WERI-Rb-1 (cell line): ENCODE measurements at places on chromosomes 3 and 15.

GRCh38 chr3:57910990-57911389 lies 97.2 kb upstream of the FLNB start:
- peak; percentile 26 for DNase-seq

- peak; percentile 37 for DNase-seq
These were observed 80.6 kb downstream of the ADAMTSL3 start for GRCh38 chr15:83734487-83734886.

DNA sequence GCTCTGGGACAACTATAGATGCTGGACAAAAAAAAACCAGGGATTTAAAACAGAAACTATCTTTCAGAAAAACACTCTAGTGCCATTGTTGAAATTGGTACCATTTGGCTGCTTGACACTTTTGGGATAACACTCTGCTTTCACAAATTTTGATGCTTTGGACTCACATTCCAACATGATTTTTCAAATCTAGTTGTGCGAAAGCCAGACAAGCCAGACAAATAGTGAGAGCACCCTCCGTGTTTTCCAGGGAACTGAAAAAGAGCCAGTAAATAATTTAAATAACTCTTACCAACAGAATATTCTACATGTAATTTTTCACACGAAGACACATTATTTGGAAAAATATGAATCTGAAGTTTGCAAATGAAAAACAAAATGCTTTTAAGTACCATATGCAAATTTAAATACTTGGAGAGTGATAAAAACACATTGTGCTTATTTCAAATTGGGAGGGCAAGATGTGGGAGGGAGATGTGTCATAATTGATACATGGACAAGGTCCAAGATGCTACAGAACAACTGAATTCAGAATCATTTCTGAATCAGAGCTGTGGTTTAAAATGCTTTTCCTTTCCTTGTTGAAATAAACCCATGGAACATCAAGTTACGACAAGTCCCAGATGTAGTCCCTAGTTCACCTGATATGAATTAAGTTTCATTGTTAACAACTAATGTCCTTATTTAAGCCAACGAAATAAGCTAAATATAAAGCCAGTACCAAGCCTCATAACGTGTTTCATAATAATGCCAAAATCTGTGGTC lies 144.2 kb upstream of the SOX2 start:
- no peak for DNase-seq

DNA sequence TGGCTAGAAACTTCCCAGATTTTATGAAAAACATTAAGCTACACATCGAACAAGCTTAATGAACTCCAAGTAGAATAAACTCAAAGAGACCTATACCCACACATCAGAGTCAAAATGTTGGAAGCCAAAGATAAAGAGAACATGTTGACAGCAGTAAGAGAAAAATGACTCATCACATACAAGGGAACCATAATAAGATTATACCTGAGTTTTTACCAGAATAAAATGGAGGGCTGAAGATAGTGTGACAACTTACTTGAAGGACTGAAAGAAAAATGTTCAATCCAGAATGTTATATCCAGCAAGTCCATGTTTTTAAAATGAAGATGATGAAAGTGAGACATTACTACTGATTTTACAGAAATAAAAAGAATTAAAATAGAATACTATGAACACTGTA lies 22.8 kb downstream of the MYL3 start:
- DNase-seq, result no peak

DNA sequence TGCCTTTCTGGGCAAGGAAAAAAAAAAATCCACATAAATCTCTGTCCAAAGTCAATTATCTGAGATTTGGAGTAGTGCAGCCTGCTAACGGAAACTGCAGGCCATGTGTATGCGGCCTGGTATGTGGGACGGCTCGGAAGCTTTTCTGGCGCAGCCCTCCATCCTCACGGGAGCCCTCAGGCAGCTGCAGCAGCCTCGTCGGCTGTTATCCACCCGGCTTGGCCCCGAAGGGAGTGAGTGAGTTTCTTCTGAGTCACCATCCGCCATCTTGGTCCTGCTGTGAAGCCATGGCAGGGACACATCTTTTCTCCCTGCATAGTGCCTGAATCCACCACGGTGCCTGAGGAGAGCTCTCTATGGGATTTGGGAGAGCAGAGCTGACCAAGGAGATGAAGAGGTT lies 62.8 kb downstream of the POLR2M start:
- no peak for DNase-seq

DNA sequence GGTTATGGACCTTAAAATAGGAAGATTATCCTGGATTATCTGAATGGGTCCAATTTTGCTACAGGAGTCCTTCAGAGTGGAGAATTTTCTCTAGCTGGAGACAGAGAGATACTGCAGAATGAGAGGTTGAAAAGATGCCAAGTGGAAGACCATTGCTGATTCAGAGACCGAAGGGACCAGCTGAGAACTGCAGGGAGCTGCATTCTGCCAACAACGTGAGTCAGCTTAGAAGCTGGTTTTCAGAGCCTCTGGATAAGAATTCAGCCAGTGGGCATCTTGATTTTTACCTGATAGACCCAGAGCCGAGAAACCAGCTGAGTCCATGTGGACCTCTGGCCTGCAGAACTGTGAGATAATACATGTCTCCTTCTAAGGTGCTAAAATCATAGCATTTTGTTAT lies 234.0 kb downstream of the NR2F2 start:
- no peak for DNase-seq

DNA sequence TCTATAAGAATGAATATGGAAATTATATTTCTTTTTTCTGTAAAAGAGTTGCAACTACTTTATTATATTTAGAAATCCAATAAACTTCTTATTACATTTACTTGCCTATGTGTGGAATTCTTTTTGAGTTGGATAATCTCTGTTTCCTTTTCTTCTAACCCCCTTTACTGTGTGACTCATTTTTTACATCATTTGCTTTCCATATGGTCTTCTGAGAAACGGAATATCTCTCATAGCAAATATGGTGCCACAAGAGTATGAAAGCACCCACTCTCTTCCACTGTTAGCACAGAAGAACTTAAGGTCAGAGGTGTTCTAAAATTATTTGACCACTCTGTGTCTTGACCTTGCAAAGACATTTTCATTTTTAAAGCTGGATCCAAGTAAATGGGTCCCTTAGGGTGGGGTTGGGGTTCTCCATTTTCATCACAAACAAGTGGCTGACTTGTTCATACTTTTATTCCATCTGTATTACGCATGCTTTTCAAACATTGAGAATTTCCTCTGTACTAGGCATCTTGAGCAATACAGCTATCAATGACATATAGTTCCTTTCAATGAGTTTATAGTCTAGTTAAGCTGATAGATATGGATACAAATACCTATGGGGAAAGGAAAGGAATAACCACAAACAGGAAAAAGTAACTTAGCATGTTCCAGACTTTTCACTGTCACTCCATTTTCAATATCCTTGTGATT lies 281.1 kb upstream of the TPRG1 start:
- DNase-seq, result no peak

DNA sequence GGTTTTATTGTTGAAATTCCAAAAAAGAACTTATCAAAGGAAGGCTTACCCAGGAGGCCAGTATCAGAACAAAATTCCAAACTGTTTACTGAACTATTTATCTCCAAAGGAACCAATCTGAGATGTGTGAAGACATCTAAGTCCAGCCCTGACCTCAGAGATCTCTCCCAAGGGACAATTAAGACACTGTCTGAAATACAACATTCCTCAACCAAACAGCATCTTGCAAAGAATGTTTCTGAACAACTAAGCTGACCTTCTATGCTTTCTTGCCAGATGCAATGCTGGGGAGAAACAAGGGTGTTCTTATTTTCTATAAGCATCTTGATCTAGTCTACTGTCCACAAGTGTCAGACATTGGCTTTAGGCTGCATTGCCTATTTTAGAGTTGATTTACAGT lies 13.6 kb downstream of the PDZRN3 start:
- no peak for DNase-seq

DNA sequence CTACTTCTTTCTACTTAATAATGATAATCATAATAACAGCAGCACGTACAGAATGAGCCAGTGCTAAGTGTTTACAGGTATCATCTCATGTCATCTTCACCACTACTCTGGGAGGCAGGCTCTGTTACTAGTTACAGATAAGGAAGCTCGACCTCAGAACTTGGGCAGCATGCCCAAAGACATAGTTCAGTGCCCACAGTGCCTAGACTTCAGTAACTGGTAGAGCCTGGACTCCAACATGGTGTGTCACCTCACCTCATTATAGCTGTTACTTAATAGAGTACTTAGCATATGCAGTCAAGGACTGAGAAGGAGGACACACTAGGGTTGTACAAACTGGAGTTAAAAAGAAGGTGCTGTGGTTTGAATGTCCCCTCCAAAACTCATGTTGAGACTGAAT lies 7.6 kb downstream of the GADL1 start:
- no peak for DNase-seq

DNA sequence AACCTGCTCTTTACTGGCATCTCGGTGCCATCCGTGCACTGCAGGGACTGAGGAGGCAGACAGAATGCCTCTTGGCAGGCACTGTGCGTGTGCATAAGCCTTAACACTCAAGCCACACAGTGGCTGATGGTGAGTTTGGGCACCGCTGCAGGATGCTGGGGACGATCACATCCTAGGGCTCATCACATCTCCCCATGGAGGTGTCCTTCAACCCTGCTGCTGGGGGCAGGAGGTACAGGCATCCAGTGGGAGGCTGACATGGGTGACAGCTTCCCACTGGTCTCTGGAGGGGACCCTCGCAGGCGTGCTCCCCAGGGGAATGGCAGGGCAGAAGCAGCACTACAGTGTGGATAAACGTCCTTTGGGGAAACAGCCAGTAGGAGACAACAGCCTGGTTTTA lies 190.9 kb downstream of the ADAMTS17 start:
- no peak for DNase-seq

DNA sequence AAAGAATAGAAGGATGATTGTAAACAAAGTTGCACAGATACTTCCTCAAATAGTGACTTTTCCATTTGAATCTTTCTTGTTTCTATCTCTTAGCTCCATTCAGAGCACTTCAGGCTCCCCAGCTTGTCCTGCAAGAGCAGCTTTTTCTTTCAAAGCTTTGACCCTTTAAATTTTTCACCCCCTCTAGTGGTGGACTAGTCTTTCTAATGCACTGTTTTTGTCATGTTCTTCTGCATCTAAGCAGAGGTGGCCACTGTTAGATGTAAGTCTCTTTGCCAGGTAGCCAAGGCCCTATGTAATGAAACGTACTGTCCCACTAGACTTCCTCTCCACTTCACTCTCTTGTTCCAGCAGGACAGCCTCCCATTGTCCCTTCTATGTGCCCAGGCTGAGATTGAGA lies 74.0 kb upstream of the MANF start:
- DNase-seq, result peak; percentile 12

GRCh38 chr15:73120269-73120668 lies 68.0 kb downstream of the NEO1 start:
- no peak for DNase-seq
